Stimulated activated CD8-positive, alpha-beta memory T cell treated with anti-CD3 and anti-CD28 coated beads, Interleukin-7, amount 100 ng/mL, for 1 hour (primary cell): ENCODE measurements at places on chromosomes 11 and 22.
A peak's percentile ranks its signal among the peaks of the same experiment; 100 is the strongest.

- no peak for DNase-seq
Measured at GRCh38 chr11:98736833-98737232, 283.9 kb upstream of the CNTN5 start.

DNA sequence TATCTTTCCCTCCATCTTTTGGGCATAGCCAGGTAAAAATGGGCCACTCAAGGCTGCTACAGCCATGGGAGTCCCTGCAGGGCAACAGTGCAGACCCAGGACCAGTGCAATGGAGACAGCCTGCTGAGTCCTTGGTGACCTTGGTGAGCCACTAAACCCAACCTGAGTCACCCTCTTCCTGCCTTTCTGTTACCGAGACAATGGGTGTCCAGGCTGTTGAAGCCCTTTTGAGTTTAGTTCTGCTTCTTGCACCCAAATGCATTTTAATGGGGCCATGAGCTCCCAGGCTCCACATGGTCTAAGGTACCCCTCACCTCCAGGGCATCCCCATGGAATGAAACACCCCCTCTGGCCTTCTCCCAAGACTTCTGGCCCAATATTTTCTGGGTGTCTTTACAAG, 874 bp upstream of the PLAAT4 start:
- no peak for DNase-seq

DNA sequence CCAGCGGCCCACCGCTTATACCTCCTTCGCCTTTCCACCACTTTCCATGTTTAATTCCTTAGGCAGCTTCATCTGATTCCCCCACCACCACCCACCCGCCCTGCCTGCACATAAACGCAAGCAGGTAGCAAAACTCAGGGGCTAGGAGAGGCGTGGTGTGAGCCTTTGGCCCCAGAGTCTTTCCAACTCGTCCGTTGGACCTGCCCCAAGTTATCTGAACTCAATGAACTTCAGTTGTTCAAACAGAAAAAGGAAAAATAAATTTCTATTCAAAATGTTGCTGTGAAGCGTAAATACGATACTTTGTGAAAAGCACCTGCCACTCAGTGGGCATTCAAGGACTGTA, 814 bp upstream of the CDON start:
- DNase-seq: no peak

DNA sequence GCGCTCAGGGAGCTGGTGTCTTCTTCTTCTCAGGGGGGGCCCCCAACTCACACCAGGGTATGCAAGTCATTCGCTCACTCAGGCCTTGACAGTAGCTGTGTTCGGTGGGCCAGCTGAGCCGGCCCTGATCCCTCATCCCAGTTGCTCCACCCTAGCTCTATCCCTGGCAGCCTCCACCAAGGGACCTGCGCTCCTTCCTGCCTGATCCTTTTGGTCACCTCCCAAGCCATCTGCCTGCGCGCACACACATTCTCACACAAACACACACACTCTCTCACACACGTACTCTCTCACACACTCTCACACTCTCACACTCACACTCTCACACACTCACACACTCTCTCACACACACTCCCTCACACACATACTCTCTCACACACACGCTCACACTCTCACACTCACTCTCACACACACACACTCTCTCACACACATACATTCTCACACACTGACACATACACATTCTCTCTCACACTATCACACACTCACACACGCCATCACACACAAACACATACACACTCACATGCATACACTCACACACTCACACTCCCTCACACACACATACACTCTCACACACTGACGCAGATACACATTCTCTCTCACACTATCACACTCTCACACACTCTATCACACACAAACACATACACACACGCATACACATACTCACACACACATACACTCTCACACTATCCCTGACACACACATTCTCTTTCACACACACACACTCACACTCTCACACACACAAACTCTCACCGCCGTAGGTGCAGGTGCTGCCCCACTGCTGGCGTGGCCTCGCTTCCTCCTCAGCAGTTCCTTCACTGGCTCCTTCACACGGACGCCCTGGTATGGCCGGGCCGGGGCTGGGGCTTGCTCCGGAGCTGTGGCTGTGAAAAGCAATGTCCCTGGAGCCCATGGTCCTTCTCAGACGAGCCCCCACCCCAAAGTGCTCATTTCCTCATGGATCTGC, 20.8 kb downstream of the POU2AF1 start:
- DNase-seq: no peak

DNA sequence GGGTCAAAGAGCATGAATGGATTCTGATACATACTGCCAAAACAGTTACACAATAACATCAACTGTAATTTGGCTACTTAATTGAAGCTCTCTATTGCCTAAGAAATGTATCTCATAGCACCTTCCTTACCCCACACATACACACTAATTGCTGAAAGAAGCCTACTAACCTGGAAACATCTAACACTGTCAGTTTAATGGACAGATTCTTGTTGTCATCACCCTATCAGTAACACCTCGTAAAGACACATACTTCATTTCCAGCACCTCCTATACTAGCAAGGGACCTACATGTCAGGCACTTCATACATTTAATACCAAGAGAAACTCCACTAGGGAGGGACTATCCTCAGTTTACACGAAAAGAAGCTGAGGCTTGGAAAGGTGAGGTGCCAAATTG, 9.9 kb downstream of the NAP1L4 start:
- DNase-seq: no peak

- DNase-seq: no peak
Measured at GRCh38 chr11:34408580-34409172, 30.1 kb upstream of the CAT start.

DNA sequence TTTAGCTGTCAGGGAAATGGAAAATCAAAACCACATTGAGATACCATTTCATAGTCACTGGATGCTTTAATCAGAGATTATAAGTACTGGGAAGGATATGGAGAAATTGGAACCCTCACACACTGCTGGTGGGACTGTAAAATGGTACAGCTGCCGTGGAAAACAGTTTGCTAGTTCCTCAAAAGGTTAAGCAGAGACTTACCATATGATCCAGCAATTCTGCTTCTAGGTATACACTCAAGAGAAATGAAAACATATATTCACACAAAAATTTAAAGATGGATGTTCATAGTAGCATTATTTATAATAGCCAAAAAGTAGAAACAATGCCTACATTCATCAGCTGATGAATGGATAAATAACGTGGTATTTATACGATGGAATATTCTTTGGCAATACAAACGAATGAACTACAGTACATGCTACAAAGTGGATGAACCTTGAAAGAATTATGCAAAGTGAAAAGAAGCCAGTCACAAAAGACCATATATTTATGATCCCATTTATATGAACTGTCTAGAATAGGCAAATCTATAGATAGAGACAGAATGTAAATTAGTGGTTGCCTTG, 23.0 kb downstream of the RNF121 start:
- DNase-seq: no peak

DNA sequence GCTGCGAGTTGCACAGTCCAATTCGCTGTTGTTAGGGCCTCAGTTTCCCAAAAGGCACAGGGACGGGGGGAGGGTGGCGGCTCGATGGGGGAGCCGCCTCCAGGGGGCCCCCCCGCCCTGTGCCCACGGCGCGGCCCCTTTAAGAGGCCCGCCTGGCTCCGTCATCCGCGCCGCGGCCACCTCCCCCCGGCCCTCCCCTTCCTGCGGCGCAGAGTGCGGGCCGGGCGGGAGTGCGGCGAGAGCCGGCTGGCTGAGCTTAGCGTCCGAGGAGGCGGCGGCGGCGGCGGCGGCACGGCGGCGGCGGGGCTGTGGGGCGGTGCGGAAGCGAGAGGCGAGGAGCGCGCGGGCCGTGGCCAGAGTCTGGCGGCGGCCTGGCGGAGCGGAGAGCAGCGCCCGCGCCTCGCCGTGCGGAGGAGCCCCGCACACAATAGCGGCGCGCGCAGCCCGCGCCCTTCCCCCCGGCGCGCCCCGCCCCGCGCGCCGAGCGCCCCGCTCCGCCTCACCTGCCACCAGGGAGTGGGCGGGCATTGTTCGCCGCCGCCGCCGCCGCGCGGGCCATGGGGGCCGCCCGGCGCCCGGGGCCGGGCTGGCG, at the start of gene BCR:
Gene BCR (plus strand): TSS at position 209 of the 592 bp plus-strand sequence. CDS start 452 bp downstream, outside the sequence.
- DNase-seq: peak; percentile 29

- DNase-seq: no peak
Measured at GRCh38 chr22:28105413-28105812, 186.4 kb upstream of the PITPNB start.

- DNase-seq: no peak
Measured at GRCh38 chr11:22828373-22828772, 1.2 kb downstream of the SVIP start.

GRCh38 chr11:20656901-20657300, 12.5 kb upstream of the NELL1 start:
- no peak for DNase-seq

DNA sequence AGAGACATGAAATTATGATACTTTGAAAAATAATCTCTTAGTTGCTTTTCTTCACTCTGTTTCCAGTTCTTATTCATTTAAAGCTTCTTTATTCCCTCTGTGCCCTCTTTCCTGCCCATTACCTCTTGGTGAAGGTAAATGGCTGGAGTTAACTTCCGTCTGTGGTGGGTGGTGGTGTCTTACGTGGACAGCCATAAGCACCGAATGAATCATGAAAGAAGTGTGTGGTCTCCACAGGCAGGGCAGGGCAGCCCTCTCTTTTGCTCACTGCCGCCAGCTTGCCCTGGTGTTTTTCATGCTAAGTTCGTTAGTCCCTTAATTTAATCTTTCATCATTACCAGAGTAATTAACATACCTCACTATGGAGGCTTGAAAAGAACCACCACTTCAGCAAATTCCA, 98.7 kb upstream of the SORL1-AS1 start:
- DNase-seq: no peak

DNA sequence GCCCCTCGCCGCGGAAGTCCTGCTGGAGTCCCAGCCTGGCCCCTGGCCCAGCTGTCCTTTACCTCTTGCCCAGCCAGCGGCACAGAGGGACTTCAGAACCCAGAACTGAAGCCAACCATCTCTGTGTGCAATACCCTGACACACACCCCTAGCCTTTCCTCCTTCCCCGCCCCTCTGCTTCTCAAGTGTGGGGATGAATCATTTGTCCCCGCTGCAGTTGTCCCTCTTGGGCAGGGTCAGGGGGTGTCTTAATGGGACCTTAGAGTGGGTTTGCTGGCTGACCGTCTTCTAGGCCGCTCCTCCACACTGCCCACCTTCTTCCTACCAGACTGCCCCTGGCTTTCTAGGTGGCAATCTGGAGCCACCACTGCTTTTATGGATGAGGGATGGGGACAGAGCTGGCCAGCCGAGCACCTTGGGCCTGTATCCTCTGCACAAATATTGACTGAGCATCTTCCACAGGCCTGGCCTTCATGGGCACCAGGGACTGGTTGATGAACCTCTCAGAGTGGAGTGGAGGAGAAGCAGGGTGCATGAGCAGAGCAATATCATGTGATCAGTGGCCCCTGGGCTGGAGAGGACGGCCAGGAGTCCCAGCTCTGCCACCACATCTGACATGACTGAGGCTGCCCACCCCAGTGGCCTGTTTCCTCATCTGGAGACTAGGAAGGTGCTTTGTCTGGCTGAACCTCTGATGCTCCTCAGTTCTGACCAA, 668 bp upstream of the CHST1 start:
- no peak for DNase-seq

DNA sequence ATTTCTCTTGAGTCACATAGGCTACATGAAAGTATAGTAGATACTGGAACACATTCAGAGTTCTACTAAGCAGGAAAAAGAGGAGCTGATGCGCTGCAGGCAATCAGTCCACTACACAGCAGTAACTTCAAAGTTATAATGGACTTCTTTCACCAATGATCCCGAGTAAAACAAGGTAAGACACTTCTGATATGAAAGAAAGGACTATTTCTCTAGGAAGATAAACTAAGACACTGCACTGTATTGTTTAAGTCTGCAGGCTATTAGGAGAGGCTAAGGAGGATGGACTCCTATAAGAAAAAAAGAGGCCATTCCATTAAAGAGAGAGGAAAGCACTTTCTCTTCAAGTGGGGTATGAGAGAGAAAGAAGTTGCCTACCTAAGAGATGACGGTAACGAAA, 31.6 kb upstream of the ARL14EP start:
- DNase-seq: no peak

GRCh38 chr11:36131721-36132397, 157.4 kb downstream of the COMMD9 start:
- DNase-seq: no peak

- DNase-seq: no peak
Measured at GRCh38 chr11:316891-317301, 3.1 kb downstream of the IFITM1 start.

DNA sequence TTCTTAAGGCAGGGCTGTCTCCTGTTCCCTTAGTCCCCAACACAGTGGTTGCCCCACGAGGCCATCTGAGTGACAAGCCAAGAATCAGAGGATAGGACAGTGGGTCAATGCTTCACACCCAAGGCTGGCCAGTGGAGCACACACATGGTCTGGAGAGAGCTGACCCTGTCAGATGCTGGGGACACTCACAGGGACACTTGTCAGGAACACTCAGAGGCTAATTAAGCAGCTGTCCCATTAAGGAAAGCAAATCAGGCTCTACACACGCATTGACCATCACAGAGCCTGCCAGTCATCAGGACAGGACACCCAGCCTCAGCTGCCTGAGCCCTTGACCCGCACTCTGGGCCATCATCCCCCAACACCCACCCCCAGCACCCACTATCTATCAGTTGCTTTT, 18.2 kb downstream of the GDPD5 start:
- DNase-seq: no peak

DNA sequence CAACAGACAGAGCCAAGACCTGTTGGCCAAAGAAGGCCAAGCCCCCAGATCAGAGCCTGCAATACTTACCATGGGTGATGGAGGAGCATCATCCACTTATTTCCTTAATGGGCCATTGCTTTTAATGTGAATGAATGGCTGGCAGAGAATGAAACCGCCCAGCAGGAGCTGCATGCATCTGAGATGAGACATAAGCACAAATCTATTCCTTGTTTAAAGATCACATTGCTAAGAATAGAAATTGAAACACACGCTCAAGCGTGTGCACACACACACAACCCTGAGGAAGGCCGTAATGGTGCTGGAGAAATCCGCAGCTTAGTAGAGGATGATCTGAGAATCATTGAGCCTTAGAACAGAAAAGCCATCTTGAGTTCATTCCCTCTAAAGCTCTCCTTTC, 5.3 kb upstream of the RRAS2 start:
- no peak for DNase-seq

- no peak for DNase-seq
Measured at GRCh38 chr22:39546889-39547586, 14.5 kb upstream of the RPS19BP1 start.

- DNase-seq: no peak
Measured at GRCh38 chr22:46185283-46185682, 35.0 kb downstream of the PPARA start.
